Gastrocnemius medialis (tissue), 4 donors: ENCODE measurements at places on chromosomes 16 and 17. TPM values are rescaled to one million over a fixed set of nuclear protein-coding genes. Genes with fewer than 3 reads are reported as not detected.

PPL gene
- total RNA-seq = 12.8 TPM

KRT39 gene
- not detected for total RNA-seq

HOXB1 gene
- not detected for total RNA-seq

OR1A1 gene
- total RNA-seq = not detected

STAC2 gene
- not detected for total RNA-seq

UNKL gene
- 31.8 TPM for total RNA-seq
